ENCODE measurements at places on chromosomes 1 and 21.
A peak's percentile ranks its signal among the peaks of the same experiment; 100 is the strongest.

GRCh38 chr1:160158031-160158430, 6.6 kb downstream of the ATP1A4 start:
- DNase-seq = no peak

DNA sequence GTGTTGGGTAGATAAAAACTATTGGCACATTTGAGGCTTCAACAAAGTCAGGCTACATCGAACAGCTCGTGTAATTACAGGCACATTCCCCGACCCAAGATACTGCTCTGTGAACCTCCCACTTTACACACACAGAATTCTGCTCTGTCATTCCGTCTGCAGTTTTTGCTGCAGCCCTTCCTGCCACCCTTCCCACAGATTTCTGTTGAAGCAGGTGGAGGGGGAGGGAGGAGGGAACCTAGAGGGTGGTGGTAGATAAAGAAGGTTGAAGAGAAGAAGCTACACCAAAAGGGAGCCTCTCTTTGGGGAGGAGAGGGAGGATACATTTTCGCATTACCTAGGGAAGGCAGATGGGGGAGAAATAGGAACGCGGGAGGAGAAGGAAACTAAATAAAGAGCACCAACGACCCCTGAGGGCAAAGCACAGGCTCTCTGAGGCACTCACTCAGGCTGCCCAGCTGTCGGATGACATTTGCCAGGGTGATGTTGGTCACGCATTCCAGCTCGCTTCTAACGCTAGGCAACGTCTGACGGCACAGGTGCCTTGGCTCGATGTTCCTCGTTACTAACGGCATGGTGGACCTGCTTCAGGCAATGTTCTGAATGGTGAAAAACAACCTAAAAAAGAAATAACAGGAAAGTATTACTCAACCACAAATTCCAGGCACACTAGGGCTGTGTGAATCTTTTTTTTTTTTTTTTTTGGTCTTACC, 36.0 kb downstream of the GPR3 start:
- DNase-seq = no peak

DNA sequence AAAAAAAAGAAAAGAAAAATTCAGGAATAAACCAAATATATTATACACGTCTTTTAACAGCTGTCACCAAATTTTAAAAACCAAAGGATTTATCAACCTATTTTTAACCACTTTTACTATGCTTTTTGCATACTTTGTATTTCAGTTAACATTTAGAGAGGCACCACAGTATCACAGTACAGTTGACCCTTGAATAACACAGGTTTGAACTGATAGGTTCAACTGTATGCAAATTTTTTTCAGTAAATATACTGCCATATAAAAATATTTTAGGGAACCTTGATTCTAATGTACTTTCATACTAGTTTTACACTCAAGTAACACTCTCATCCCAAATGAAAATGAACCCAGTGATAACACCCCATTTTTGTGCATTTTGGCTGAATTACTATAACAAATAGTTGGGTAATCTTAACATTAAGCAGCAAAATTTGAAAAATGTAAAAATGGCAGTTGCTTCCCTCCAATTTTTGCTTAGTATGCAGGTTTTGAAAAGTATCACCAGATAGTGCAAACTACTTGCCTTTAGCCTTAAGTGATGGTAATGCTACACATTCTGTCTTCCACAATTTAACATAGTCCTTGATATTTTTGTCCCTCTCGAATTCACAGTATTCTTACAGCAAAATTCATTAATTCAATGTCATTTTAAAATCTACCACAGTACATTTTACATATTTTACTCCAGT, 10.8 kb upstream of the ADCY10 start:
- no peak for DNase-seq

DNA sequence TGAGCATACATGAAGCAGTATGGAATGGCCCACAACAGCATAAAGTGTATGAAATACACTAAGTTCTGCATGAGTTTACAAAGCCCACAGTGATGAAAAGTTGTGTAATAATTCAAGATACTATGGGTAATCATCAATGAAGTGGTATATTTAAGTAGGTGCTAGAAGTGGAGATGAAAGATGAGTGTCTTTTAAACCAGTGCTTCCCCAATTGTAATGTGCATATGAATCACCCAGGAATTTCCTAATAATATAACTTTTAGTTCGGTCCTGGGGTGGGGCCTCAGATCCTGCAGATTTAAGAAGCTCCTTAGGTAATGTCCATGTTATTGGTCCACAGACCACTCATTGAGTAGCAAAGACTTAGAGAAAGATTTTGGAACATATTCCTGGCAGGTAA, 184.9 kb downstream of the DUSP10 start:
- no peak for DNase-seq

DNA sequence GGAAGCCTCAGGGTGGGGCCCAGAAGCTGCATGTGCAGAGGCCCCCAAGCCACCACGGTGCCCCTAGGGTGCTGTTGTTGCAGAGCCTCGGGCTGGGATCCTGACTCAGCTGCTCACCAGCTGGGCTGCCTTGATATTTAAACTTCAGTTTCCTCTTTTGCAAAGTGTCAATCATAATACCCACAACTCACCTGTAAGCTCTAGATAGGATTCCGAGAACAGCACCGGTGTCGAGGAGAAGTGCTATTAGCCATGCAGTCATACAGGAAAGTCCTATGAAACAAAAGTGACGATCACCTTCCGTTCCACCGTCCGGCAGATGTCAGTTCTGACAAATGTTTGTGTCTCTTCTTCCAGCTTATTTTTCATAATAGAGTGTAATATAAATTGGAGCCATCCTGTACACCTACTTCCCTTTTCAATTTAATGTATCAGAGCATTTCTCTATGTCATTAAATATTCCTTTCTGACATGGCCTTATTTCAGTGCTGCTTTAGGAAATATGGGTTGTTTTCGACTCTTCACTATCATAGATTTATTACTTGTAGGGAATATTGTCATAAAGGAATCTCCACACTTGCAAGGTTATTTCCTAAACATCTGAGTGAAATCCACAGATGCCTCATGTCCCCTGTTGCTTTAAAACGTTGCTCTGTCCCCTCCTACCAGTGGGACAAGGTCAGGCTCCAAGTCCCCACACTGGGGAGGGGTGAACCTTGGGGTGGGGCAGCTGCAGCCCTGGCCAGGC, 100.8 kb downstream of the SIK1 start:
- DNase-seq = no peak

DNA sequence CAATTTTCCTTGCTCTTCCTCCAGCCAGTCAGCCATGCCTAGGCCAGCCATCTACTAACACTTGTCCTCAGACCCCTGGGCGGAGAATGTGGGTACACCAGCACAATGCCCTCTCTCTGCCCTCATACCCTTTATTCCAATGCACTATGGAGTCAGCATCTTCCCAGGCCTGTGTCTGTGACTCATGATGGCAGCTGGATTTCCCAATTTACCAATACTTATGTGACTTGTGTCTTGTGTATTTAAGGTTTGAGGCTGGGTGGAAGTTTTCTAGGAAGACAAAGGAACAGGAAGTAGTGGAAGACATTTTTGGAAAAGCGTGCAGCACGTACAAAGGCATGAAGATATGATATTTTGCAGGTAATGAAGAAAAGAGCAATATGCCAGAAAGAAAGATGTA, 114.3 kb downstream of the NMNAT2 start:
- no peak for DNase-seq

DNA sequence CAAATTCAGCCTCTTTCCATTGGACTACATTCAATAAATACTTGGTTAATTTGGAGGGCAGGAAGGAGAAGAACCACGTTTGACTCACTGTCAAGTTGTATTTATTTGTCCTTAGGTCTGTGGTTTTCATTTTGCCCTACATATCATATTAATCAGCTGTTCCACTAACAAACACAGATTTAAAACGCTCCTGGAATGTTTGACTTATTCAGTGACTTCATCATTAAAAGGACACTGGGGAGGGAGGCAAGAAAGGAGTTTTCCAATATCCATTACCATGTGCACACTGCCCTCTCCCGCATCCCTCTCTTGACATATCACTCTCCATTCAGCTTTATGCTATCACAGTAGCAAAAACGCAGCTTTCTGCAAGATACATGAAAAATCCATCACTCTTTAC, 98.2 kb upstream of the C1orf87 start:
- no peak for DNase-seq

- DNase-seq = no peak
Measured at GRCh38 chr1:10195570-10195969, 14.8 kb upstream of the KIF1B start.

GRCh38 chr1:30191154-30191702, 532.2 kb downstream of the MATN1 start:
- peak; percentile 33 for DNase-seq

- DNase-seq = no peak
Measured at GRCh38 chr21:41987310-41987709, 22.9 kb downstream of the ZBTB21 start.
